ENCODE measurements at places on chromosomes 1 and 21.

GRCh38 chr1:28248273-28249012 is 10.9 kb upstream of the SESN2 start:
- DNase-seq: peak; percentile 32

GRCh38 chr1:25484533-25484932 is 53.8 kb downstream of the MACO1 start:
- DNase-seq: no peak

DNA sequence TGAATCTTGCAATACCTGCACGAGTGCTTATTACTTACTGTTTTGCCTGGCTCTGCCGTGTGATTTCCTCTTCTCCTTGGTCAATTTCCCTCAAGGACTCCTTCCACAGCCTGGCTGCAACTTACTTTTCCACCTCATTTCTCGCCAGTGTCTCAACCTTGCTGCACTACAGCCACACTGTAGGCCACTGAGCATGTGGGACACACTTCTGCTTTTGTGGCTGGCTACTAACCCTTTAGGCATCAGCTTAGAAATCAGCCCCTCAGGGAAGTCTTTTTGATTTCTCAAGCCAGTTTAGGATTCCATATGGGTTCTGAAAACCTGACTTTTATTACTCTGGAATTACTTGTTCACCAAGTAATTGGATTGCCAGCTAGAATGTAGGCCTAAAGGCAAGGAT is 5.2 kb upstream of the DMRTB1 start:
- no peak for DNase-seq

- no peak for DNase-seq
Observed at GRCh38 chr1:160916666-160917065, 31.7 kb upstream of the ITLN1 start.

GRCh38 chr1:42779725-42780124 is 5.1 kb upstream of the TMEM269 start:
- no peak for DNase-seq

DNA sequence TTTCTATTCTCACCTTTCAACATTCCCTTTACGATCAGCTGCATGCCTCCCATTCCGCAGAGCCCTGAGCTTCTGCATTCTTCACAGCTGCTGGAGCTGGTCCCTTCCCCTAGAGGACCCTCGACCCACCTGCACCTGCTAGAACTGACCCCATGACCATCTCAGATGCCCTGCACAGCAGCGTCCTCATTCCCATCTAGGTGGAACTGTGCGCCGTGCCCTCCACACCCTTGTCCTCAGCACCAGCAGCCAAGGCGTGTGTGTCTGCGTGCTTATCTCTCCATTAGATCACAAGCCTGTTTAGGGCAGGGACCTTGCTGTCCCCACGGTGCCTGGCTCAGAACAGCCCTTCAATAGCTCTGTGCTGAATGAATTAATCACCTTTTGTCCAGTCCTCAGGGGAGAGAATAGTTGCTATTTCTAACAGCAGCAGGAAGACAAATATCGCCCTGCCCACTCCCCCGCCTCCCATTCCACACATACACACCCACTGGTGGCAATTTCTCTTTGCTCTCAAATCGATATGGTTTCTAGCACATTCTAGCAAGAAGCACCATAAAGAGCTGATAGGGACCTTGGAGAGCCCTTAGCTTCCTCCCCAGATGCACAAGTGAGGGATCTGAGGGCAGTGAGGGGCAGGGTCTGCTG is 61.7 kb downstream of the KCNN3 start:
- DNase-seq: no peak

Data from NCI-H524 treated with DMSO at 0.1 percent for 48 hours (cell line).